Left lung (tissue), 14 donors: ENCODE measurements at places on chromosomes 4 and X. TPM values are rescaled to one million over a fixed set of nuclear protein-coding genes. Genes with fewer than 3 reads are reported as not detected.

DNA sequence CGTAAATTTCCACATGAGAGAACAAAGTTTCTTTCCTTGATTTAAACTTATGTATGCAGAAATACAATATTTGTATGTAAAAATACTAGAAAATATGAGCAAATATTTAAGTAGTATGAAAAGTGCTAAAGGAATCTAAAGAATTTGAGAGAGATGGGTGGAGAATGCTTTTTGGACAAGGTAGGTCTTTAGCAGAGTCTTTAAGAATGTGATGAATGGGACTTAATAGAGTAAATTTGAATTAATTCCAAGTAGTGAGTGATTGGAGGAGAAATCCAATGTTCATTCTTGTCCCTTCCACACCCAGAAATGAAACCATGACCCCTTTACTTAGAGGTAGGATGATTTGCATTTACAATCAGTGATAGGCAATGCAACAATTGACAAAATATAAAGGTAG is 570.9 kb upstream of the ZFP42 start:
- H3K4me1 ChIP-seq, result no peaks in the 10 kb centered on the region
- no peak overlapping the region for H3K27ac ChIP-seq
- DNase-seq, result no peak

- no peak overlapping the region for H3K27ac ChIP-seq
- H3K36me3 ChIP-seq, result no peaks in the 10 kb centered on the region
- no peaks in the 10 kb centered on the region for H3K4me1 ChIP-seq
Measured at GRCh38 chr4:66558651-66559050, 888.4 kb upstream of the EPHA5 start.

GRCh38 chrX:40166582-40166981 is 68.8 kb upstream of the BCOR start:
- no peak for DNase-seq
- no peaks in the 10 kb centered on the region for H3K27me3 ChIP-seq
- H3K27ac ChIP-seq, result no peak overlapping the region

The CLCN4 gene
- polyA plus RNA-seq, result 5.4 TPM

GRCh38 chrX:5084279-5084678 is 1144.4 kb downstream of the NLGN4X start:
- no peak overlapping the region for H3K4me3 ChIP-seq
- no peak overlapping the region for H3K27ac ChIP-seq
- no peaks in the 10 kb centered on the region for H3K36me3 ChIP-seq

GRCh38 chr4:184433258-184433892 is 41.0 kb downstream of the IRF2 start:
- H3K36me3 ChIP-seq, result no peaks in the 10 kb centered on the region
- H3K27me3 ChIP-seq, result no peaks in the 10 kb centered on the region
- H3K27ac ChIP-seq, result peak overlapping the region; percentile 53
